ENCODE measurements at places on chromosomes 2 and 18.
A peak's percentile ranks its signal among the peaks of the same experiment; 100 is the strongest.

DNA sequence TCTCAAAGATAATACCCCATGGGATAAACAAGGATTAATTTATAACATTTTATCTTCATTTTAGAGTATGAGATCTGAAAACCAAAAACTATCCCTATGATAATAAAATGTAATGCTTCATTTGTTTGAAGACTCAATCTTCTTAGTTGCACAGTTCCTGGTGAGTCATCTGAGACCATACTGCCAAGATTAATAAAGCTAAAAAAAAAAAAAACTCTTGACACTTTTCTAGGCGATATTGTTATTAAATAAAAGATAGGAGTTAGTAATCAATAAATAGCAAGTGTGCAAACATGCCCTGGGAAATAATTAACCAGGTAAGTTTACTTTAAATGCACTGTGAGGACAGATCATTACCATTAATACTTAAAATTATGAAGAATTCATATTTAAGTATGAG, 83.9 kb downstream of the RPE start:
- no peak for DNase-seq

GRCh38 chr2:70647873-70648481, 94.4 kb upstream of the TGFA start:
- peak; percentile 56 for DNase-seq

DNA sequence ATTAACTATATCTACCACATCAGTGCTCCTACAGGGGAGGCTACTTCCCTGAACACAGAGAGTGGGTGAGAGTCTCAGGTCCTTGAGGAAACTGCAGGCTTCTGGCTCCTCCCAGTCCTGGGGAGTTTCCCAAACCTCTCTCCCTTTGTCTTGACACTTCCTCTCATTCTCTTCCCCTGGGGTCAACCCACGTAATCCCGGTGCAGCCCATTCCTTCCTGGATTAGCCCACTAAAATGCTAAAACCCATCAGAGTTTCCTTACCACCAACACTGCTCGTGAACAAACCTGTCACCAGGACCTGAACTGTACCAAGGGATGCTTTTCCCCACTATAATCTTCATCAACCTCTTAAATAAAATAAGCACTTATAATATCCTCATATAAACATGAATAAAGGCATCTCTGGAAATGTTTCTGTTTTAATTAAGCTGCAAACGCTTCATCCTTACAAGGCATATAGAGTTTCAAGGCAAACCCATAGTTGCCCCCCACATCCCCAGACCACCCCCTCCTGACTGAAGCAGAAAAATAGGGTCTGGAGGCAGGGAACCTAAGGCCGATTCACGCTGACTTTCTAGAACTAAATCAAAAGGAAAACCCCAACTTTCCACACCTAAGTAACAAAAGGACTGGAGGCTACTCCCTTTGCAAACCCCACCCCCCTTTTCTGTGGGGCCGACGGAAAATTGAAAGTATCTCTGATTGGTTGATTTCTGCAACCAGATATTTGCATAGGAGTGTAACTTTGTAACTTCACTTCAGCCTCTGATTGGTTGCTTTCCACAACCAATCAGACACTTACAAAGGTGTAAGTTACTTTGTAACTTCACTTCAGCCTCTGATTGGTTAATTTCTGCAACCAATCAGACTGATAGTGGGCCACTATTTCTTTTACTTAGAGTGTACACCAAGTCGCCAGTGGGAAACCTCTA, 19.0 kb downstream of the TMSB10 start:
- DNase-seq = no peak

GRCh38 chr18:54358495-54359040, 862 bp downstream of the C18orf54 start:
- no peak for DNase-seq

- DNase-seq = no peak
These were observed 352.6 kb downstream of the RBM43 start for GRCh38 chr2:150909090-150909489.

DNA sequence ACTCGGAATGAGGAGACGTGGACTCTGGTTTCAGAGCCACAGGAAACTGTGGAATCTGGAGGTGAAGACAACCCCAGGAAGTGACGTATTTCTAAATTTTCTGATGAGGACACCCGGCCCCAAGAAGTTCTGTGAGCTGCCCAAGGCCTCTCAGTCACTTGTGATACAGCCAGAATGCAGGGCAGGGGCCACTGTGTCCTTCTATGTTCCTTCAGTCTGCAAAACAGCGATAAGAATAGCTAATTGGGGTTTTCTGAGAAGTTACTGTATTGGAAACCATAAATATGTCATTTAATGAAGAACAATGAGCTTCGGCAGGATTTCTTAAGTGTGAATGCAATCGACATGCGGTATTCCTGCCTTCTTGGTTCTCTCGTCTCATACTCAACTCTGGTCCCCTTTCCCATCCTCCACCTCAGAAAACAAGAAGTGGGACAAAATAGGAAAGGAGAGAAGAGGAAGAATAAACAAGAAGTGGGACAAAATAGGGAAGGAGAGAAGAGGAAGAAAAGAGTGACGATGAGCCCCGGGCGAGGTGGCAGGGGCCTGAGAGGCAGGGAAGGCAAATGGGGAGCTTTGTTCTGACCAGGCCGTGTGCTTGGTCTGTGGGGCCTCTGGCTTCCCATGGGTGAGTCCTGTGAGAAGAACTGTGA, 282.0 kb upstream of the REV1 start:
- no peak for DNase-seq

DNA sequence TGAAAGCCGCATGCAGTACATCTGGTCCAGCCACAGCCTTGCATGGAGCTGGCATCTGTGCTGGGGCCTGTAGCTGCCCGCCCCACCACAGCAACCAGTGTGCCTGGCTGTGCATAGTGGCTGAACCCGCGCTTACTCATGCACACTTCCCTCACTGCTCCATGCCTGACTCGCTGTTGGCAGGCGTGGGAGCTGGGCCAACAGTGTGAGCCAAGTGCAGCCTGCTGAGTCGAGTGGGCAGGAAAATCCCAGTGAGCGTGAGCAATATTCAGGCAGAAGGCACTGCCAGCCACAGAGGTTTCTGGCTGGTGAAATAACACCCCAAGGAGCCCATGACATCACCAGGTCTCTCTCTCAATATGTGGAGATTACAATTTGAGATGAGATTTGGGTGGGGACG, 1674.1 kb upstream of the TMEFF2 start:
- no peak for DNase-seq

DNA sequence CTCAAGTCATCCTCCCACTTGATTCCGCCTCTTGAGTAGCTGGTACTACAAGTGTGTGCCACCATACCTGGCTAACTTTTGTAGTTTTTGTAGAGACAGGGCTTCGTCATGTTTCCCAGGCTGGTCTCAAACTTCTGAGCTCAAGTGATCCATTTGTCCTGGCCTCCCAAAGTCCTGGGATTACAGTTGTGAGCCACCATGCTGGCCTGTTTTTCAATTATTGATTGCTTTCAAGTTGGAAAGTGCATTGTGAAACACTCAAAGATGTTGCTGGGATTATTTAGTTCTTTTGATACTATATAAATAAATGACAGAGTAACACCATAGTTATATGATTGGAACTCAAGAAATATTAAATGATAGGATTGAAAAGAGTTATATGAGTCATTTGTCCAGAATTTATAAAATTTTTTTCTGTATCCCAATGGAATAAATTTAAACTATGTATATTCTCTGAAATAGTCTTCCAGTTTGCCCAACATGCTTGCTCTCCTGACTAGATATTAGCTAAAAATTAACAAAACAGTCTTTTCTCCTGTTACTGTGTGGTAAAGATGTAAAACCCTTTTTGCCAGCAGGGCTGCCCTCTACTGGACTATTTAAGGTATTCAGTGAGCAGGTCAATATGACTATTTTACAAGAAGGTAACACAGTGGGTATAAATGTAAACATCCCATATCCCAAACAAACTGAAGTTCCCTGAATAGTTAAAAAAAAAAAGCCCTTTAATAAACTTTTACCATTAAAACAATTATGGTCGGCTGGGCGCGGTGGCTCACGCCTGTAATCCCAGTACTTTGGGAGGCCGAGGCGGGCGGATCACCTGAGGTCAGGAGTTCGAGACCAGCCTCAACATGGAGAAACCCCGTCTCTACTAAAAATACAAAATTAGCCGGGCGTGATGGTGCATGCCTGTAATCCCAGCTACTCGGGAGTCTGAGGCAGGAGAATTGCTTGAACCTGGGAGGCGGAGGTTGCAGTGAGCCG, 42.7 kb downstream of the ACSL3 start:
- DNase-seq = no peak

DNA sequence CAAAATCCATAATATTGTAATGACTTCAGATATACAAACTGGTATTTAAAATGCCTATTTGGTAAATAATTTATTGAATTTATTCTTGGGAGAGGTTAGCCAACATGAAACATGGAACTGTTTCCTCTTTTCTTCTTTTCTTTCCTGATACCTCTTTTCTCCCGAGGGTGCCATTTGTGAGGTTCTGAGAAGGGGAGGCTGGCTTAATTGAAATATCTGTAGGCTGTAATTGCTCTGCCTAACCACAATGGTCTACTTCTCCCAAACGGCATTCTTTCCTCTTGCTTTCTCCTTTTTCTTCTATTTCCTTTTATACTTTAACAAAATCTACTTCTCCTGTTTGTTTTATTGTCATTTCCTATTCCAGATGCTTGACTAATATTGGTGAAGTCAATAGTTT, 114.9 kb downstream of the TCF4 start:
- no peak for DNase-seq

GRCh38 chr2:71906357-71906973, 241.2 kb downstream of the CYP26B1 start:
- no peak for DNase-seq

GRCh38 chr2:17788773-17789172, 27.5 kb upstream of the MSGN1 start:
- DNase-seq = no peak

DNA sequence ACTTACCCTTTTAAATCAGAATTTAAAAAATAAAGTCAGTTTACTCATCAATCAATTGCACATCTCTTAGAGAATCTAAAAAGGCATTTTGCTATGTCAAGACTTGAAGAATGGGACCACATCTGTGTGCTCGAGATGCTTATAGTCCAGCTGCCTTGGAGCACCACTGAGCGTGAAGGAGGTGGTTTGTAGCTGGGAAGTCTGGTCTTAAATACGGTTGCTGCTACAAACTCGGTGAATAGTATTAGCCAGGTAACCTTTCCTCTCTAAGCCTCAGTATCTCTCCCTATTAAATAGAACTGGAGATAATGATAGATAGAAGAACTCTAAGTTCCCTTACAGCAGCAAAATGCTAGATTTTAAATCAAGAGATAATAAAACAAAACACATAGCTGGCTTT, 289.7 kb downstream of the TRIB2 start:
- no peak for DNase-seq

DNA sequence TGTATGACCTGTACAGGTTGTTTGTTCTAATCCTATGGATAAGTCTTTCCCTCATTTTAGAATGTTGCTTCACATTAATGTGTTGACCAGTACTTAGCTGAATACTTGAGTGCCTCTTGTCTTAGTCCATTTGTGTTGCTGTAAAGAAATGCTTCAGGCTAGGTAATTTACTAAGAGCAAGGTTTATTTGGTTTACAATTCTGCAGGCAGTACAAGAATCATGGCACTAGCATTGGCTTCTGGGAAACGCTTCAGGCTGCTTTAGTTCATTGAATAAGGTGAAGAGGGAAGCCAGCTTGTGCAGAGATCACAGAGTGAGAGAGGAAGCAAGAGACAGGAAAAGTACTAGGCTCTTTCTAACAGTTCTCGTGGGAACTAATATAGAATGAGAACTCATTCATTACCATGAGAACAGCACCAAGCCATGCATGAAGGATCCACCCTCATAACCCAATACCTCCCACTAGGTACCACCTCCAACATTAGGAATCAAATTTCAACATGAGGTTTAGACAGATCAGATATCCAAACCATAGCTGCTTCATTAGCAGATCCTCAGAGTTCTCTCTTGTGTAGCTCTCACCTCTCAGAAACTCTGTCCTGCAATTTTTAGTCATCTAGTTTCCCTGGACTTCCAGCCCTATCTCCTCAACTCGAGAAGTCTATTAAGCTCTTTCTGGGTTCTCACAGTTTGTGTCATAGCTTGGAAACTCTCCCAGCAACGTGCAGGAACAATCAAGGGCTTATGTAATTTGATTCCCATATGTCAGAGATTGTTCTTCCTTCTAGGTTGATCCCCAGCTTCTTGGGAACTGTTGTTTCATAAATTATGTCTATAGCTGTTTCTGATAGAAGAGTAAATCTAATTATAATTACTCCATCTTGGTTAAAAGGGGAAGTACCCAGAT, 2082.3 kb upstream of the CELF4 start:
- no peak for DNase-seq

GRCh38 chr2:146807568-146808168, 1037.2 kb upstream of the ACVR2A start:
- no peak for DNase-seq

- DNase-seq = no peak
These were observed 188.5 kb upstream of the HDAC4 start for GRCh38 chr2:239589270-239589825.

GRCh38 chr2:219429958-219430606, 4.6 kb upstream of the SPEG start:
- DNase-seq = no peak

- DNase-seq = no peak
These were observed 1.0 kb upstream of the TCF4 start for GRCh38 chr18:55588870-55589595.

- DNase-seq = peak; percentile 32
These were observed 125.1 kb upstream of the HAAO start for GRCh38 chr2:42917425-42917927.

GRCh38 chr2:144521686-144522085, 1.8 kb upstream of the ZEB2 start:
- DNase-seq = no peak

DNA sequence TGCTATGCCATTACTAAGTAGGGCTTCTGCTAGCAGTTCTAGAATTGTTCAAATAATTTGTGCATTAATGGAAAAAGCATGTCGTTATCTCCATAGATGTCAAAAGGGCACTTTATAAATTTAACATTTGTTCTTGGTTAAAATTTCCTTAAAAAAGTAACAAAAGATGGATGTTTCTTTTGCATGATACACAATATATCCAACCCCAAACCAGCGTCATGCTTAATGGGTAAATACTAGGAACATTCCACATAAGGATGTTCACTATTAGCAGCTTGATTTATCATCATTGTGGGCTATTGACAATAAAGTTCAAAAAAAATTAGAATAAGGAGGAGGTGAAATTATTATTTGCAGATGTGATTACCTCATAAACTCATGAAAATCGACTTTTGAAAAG, 79.7 kb downstream of the GREB1L start:
- no peak for DNase-seq

DNA sequence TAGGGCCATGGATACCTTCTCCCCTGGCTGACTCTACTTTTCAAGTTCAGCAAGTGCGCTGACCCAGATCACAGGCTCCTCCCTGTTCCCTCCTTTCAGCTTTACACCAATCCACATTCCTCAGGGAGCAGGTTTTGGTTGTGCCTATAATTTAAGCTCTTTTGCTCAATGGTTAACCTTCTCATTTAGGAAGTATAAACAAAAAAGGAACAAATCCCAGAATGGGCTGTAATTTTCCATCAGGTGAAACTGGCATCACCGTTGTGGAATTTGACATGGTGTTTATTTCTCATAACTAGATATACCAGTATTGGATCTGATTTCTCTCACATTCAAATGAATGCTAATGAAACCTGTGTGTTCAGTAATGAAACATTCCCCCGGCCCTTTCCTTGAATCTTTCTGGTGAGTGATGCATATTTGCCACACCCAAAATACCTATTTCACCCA, 13.6 kb downstream of the STRN start:
- DNase-seq = no peak

GRCh38 chr18:42611134-42611533, 504.4 kb downstream of the RIT2 start:
- no peak for DNase-seq

GRCh38 chr18:57853133-57853532, 50.0 kb upstream of the ATP8B1 start:
- DNase-seq = no peak

GRCh38 chr2:168767258-168767657, 35.2 kb upstream of the NOSTRIN start:
- no peak for DNase-seq
